ENCODE measurements at places on chromosomes 1 and 21.

- peak; percentile 75 for DNase-seq
These were observed 12.8 kb downstream of the PPFIA4 start for GRCh38 chr1:203038891-203039608.

- no peak for DNase-seq
These were observed 54.8 kb upstream of the CNTN2 start for GRCh38 chr1:204988196-204988595.

- no peak for DNase-seq
These were observed 37.9 kb upstream of the MUTYH start for GRCh38 chr1:45378184-45378583.

DNA sequence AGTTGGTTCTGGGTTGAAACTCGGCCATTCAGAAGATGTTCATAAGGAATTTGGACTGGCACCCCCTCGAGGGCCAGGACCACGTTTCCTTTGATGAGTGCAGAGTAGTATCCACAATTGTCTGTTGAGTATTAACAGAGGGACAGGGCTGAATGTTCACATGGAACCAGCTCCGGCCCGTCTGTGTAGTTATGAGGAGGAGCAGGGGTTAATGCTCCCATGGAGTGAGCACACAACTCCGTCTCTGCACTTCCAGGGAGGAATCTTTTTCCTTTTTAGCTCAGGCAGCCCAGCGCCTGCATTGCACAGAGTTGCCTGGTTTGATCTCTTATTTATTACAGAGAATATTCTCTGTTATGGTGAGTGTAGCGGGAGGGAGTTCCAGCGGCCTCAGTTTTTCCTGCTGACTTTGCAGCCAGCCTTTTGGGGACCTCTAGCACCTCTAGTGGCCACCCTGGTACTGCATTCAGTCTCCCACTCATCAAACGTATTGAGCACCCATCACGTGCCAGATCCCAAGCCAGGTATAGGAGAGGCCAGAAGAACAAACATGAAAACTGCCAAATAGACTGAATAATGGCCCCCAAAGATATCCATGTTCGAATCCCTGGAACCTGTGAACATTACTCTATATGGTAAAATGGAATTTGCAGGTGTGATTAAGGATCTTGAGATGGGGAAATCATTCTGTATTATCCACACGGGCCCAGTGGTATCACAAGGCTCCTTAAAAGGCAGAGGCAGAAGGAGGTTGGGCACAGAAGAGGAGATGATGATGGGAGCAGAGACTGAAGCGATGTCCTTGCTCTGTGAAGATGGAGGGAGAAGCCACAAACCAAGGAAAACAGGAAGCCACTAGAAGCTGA is 167.7 kb upstream of the CSF3R start:
- DNase-seq, result peak; percentile 43

DNA sequence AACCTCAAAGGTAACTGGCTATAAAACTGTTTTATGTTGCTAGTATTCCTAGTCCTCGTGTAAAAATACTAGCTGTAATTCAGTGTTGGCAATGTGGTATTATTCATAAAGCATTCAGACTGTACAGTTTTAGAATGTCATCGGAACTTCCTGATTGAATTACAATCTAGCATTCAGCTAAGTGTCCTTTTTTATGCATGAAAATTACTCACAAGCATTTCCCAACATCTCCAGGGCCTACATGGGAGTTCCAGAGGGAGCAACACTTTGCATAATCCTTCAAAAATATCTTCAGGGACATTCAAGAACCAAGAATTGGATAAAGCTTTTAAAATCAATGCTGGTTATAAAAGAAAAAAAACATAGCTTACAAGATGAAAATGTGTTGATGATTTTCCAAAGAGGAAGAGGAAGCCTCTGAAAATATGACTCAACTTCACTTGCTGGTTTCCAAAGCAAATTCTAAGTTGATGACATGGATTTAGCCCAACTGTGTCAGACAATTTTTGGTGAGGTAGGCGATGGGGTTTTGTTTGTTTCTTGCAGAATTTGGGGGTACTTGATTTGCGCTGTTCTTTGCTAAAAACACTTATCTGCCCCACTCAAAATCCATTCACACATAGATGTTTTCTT is 137.8 kb downstream of the SLC44A5 start:
- no peak for DNase-seq

- no peak for DNase-seq
These were observed 54.6 kb upstream of the PRDX6 start for GRCh38 chr1:173422456-173422976.

GRCh38 chr1:202376247-202376646 is 27.7 kb downstream of the PPP1R12B start:
- no peak for DNase-seq

DNA sequence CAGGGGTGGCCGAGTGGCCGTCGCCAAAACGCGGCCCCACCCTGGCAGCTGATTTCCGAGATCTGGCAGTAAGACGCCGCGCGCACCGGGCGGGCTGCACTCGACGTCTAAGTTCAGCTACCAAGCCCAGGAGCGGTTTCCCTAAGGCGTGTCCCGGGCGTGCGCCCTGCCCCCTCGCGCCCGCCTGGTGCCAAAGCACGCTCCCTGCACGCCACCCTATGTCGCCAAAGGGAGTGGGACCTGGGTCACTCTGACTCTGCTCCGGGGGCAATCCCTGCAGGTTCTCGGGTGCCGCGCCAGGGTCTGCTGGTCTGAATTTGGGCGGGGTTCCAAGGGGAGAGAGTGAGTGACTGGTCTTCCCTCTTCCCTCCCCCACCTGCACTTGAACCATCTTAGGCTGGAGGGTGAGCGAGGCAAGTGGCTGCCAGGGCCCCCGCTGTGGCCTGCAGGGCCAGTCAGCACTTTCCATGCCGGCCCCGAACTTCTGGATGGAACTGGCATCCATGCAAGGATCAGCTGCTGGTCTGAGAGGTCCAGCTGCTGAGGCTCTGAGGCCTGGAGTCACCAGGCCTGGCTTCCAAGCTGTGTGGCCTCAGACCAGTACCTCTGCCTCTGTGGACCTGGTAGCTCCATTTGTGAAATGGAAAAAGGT is at the start of gene LRRC38:
TSS of gene LRRC38 (minus strand) at position 109 of the 652 bp plus-strand sequence. CDS start 410 bp downstream, outside the sequence.
- no peak for DNase-seq

- DNase-seq, result no peak
These were observed 270.7 kb upstream of the CSF3R start for GRCh38 chr1:36753451-36753850.
